ENCODE measurements at places on chromosomes 7 and 10.

DNA sequence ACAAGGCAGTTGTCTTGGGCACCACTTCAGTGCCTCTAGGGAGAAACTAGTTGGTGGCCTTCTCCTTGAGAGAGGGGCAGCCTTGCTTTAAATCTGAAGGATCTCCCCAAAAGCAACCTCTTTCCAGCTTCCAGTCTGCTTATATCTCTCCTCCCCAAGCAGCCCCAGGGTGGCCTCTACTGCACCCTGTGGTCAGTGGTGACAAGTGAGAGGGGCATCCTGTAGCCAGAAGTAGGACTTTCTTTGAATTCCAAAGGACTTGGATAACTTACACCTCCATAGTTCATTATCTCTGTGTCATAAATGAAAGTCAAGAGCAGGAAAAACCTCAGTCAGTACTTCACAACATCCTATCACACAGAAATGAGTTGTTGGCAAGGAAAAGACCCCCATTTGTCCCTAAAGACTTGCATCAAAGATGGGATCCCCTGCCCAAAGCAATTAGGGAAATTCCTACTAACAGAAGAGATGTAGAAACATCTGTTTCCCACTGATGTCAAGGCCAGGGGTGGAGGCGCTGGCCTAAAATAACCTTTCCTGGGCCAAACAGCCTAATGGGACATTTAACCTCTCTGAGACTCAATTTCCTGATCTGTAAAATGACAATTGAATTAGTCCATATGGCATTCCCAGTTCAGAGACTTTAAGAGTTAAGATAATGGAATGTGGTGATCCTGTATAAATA, 44.0 kb upstream of the ANKRD1 start:
- DNase-seq = no peak

GRCh38 chr10:26291721-26292480, 75.3 kb downstream of the GAD2 start:
- no peak for DNase-seq

GRCh38 chr7:37108615-37109014, 340.0 kb downstream of the ELMO1 start:
- DNase-seq = no peak

GRCh38 chr10:78250313-78251015, 216.8 kb downstream of the RPS24 start:
- DNase-seq = no peak

DNA sequence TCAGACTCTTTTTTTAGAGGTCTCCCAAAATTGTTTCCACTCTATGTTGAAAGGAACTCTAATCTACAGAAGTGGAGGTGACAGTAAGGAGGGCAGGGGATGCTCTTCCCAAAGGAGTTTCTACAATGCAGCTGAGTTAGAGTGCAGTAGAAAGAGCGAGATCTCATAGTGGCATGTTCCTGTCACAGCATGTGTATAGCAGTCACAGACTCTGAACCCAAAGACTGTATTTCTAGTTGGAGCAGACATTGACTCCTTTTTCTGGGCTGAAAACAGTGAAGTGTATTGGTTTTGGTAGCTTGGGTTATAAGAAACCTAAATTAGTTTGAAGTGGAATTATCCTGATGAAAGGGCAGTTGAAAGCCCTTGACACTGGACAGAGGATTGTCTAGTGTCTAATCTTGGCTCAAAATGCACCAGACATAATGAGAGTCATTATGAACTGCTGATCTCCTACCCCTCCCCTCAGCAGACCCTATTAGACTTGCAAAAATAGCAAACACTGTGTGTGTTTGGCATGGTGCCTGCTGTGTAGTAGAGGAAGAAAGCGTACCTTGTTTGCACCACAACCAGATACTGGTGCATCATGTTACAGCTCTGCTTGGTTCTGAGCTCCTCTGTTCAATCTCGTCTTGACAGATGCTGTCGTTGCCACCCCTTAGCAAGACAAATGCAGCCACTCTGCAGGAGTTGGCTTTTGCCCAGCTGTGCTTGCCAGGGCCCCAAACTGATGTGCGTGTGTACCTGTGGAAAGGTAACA, 336.0 kb downstream of the AUTS2 start:
- no peak for DNase-seq

GRCh38 chr10:6144406-6145165, 55.8 kb downstream of the RBM17 start:
- DNase-seq = peak; percentile 90

- no peak for DNase-seq
Measured at GRCh38 chr7:124945680-124946079, 16.1 kb upstream of the POT1 start.

DNA sequence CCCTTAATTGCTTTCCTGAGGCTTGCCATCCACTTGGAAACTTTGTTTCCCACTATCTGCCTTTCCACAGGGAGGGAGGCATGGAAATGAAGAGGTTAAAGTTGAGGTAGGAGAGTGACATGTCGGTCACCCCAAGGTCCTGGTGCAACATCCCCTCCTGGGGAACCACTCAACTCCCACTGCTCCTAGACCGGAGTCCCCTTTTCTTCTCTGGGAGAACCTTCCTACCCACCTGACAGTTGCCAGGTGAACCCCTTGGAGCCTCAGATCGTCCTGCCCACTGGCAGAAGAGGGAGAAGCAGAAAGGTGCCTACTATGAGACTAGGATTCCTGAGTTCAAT, 21.7 kb downstream of the IMPDH1 start:
- DNase-seq = no peak

DNA sequence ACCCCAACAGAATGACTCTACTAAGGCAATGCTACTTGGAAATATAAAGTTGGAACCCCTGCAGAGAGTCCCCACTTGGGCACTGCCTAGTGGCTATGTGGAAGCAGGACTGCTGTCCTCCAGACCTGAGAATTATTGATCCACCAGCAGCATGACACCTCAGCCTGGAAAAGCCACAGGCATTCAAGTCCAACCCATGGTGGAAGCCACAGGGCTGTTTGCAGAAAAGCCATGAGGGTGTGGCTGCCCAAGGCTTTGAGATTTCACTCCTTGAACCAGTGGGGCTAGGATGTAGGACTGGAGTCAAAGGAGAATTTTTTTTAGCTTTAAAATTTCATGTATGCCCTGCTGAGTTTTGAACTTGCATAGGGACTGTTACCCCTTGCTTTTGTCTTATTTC, 13.6 kb upstream of the GHRHR start:
- DNase-seq = no peak

DNA sequence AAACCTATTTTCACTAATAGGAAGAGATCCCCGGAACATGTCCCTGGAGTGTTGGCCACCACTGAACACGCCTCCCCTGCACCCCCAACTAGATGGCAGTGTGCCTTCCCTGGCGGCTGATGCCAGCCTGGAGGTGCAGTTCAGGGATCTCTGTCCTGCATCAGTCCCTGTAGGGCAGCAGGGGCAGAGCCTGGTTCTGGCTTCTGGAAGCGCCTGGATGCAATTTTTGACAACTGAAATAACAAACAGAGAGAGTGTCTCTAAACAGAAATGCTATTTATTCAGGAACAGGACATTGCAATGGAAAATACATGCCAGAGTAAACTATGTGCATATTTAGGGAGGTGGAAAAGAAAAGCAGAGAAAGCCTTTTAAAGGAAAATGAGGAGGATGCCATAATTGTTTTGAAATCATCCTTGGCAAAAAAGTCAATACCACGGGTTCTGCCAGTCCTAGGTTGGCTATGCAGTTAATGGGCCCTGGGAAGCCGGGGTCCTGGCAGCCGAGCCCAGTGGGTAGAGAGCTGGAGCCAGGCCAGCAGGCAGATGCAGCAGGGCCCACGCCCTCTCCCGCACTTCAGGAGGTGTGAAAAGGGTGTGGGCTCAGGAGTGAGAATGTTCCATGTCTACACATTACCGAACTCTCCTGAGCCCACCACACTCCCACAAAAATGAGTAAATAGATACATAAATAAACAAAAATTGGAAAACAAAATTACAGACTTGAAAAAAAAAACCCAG, 18.5 kb downstream of the ANTXRL start:
- DNase-seq = no peak

GRCh38 chr10:11144626-11145494, 127.2 kb downstream of the CELF2 start:
- DNase-seq = no peak

GRCh38 chr10:90741926-90742565, 115.8 kb downstream of the HTR7 start:
- no peak for DNase-seq

DNA sequence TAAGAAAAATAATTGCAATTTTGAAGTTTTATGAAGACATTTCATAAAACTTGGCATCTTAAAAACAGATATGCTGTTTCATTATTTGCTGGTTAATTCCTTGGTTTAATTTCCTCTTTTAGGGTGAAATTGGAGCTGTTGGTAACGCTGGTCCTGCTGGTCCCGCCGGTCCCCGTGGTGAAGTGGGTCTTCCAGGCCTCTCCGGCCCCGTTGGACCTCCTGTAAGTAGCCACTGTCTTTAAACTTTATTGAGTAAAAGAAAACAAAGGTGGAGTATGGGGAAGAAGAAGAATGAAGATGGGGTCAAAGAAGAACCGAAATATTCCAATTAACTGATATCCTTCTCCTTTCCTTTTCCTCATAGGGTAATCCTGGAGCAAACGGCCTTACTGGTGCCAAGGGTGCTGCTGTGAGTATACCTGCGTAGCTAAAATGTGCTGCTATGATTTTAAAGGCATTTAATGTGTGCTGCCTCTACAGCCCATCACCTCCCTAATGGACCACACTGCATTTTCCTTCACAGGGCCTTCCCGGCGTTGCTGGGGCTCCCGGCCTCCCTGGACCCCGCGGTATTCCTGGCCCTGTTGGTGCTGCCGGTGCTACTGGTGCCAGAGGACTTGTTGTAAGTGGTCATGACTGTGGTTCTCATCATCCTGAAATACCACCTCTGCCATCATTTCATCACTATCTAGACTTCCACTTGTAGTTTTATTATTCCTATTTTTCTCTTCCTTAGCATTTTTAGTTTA, 14.7 kb downstream of the COL1A2 start:
- DNase-seq = no peak

- DNase-seq = peak; percentile 63
Measured at GRCh38 chr7:22001345-22002004, 55.8 kb upstream of the CDCA7L start.

GRCh38 chr10:34229917-34230316, 585.2 kb downstream of the PARD3 start:
- DNase-seq = no peak

DNA sequence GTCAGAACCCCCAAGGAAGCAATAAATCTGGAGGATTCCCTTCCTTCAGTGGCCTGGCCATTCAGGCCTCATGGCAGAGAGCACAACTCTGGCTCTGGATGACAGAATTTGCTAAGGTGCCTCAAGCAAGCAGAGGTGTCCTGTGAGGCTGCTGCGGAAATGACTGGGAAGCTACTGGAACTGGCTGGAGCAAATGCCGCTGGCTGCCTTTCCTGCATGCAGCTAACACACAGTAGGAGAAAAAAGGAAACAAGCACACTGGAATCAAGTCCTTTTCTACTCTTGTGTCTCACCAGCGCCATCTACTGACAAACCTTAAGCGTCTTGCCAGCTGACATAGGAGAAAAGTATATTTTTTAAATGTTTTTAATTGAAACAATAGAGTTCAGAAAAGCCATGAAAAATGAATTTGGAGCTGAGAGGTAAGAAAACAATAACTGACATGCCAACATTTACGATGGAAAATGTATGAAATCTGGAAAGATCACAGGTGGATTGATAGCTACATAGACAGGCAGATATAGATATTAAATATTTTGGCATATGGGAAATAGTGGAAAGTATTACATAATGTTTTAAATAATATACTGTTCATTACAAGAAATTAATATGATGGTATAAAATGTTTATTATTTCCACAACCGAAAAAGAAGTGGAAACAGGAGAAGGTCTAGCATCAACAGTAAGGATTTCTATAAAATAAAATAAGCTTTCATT, 951.6 kb downstream of the ANKRD7 start:
- peak; percentile 2 for DNase-seq

DNA sequence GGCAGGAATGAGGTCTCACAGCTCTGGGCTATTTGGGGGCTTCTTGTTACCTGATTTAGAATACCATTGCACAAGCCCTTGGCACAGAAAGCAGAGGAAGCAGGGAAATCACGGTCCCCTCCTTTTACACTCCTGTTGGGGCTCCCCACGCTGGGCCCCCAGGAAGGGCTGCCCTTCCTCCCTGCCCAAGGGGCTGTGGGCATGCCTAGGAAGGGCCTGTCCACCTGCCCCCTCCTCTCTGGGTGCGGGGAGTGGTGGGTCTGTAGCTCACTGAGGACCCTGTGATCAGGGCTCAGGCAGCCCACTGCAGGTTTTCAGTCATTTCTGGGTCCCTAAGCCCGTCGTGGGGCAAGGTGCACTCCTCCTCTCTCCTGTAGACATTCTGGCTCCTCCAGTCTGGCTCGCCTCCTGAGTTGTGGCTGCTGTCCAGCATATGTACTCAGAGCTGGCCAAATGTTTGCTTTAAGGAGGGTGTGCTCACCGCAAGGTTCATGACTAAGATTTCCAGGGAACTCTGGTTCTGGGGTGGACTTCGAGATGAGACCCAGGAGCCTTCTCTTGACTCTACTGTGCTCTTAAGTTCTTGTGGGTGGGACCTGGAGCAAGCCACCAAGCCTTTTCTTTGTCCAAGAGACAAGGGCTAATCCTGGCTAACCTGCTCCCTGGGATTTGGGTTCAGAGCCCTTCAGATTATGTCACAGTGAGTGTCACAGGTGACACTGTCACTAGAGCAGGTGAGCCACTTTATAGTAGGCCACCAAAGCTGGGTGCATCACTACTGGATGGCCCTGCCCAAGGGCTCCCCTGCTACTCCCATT, 56.0 kb downstream of the TACR2 start:
- DNase-seq = no peak

GRCh38 chr10:85864173-85864549, 502.4 kb downstream of the GRID1 start:
- DNase-seq = no peak

- DNase-seq = no peak
Measured at GRCh38 chr10:6199131-6199733, 3.5 kb upstream of the PFKFB3 start.

DNA sequence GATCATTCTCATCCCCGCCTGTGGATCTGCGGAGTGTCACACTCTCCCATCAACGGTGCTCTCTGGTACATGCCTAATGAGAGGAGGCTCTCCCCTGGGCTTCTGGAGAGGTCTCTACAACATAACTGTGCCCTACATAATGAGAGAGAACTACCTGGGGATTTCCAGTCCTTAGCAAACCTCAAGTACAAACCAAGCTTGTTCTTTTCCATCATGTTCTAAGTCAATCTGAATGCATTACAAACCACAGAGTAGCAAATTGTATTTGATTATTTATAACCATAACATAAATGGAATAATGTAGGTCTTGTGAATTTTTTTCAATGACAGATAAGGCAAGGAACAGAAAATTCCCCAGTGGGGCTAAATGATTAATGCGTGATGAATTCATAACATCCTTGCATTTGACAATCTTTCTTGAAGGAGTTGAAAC, 412.4 kb upstream of the NRP1 start:
- DNase-seq = no peak

- no peak for DNase-seq
Measured at GRCh38 chr10:1628757-1629156, 108.6 kb downstream of the ADARB2 start.

Measured in CD4-positive, alpha-beta T cell treated with Interleukin-10 for 1 hour (primary cell).